ENCODE measurements at places on chromosomes 16 and 17. TPM values are rescaled to one million over a fixed set of nuclear protein-coding genes. Genes with fewer than 3 reads are reported as not detected.
A peak's percentile ranks its signal among the peaks of the same experiment; 100 is the strongest.

KRTAP9-8 gene
- total RNA-seq = not detected

NUP88 gene
- 50.6 TPM for total RNA-seq

SHISA9 gene
- total RNA-seq = not detected

APOBR gene
- total RNA-seq = not detected

HIGD1B gene
- not detected for total RNA-seq

CCL14 gene
- total RNA-seq = not detected

KRTAP1-1 gene
- 1.6 TPM for total RNA-seq

MPV17L gene
- total RNA-seq = 2.8 TPM

DNA sequence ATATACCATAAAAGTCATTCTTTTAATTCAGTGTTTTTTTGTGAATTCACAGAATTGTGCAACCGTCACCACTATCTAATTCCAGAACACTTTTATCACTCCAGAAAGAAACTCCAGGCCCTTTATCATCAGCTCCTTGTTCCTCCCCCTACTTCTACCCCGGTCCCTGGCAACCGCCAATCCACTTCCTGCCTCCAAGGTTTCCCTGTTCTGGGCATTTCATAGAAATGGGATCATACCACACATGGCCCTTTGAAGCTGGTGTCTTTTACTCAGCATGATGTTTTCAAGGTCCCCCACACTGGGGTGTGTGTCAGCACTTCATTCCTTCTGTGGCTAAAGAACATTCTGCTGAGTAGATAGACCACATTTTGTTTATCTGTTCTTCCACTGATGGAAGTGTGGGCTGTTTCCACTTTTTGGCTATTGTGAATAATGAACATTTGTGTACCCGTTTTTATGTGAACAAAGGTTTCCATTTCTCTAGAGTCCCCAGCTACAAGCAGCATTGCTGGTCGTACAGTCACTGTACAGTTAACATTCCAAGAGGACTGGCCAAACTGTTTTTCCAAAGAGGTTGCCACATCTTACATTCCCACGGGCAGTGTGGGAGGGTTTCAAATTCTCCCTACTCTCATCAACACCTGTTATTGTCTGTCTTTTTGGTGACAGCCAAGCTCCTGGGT is 75.8 kb upstream of the ZNF469 start:
- H3K4me3 ChIP-seq = no peak overlapping the region
- DNase-seq = peak; percentile 95
- H3K27ac ChIP-seq = peak overlapping the region; percentile 92
- no peaks in the 10 kb centered on the region for H3K27me3 ChIP-seq
- peaks cover 53% of the 10 kb centered on the region for H3K4me1 ChIP-seq

DNA sequence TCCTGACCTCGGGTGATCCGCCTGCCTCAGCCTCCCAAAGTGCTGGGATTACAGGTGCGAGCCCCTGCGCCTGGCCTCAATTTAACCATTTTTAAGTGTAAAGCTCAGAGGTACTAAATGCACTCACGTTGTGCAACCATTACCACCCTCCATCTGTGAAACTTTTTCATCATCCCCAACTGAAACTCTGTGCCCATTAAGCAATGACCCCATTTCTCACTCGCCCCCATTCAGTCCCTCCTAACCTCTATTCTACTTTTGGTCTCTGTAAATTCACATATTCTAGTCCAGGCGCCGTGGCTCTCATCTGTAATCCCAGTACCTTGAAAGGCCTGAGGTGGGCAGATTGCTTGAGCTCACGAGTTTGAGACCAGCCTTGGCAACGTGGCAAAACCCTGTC is 8.3 kb upstream of the SPNS3 start:
- no peak overlapping the region for H3K27ac ChIP-seq
- H3K4me1 ChIP-seq = no peaks in the 10 kb centered on the region
- no peak for DNase-seq

GRCh38 chr17:28056276-28056620 is 13.8 kb downstream of the NLK start:
- DNase-seq = no peak
- peaks cover 32% of the 10 kb centered on the region for H3K4me1 ChIP-seq
- H3K27ac ChIP-seq = no peak overlapping the region
- no peaks in the 10 kb centered on the region for H3K36me3 ChIP-seq

GRCh38 chr16:30956601-30957455 is 726 bp upstream of the SETD1A start:
- peak overlapping the region; percentile 100 for H3K27ac ChIP-seq
- peak; percentile 95 for DNase-seq
- peaks cover 7% of the 10 kb centered on the region for H3K4me1 ChIP-seq
- peak overlapping the region; percentile 98 for H3K4me3 ChIP-seq
- peaks cover 13% of the 10 kb centered on the region for H3K36me3 ChIP-seq

DNA sequence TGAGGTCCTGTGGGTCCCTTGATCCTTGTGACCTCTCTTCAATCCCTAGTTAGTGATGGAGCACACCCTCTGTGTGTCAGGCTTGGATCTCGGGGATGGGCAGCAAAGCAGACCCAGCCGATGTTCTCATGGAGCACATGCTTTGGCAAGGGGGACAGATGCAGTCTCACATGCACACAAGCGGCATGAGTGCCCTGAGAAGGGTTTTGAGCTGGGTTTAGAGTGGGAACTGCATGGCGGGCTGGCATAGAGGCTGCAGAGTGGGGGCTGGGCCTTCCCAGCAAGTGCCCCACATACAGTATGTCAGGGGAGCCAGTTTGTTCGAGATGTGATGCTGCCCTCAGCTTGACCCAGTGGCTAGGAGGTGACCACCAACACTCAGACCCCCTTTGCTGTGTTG is 41.6 kb downstream of the B9D1 start:
- H3K27ac ChIP-seq = no peak overlapping the region
- DNase-seq = no peak
- peaks cover 7% of the 10 kb centered on the region for H3K36me3 ChIP-seq
- H3K4me3 ChIP-seq = no peak overlapping the region
- no peaks in the 10 kb centered on the region for H3K27me3 ChIP-seq
- H3K4me1 ChIP-seq = no peaks in the 10 kb centered on the region

DNA sequence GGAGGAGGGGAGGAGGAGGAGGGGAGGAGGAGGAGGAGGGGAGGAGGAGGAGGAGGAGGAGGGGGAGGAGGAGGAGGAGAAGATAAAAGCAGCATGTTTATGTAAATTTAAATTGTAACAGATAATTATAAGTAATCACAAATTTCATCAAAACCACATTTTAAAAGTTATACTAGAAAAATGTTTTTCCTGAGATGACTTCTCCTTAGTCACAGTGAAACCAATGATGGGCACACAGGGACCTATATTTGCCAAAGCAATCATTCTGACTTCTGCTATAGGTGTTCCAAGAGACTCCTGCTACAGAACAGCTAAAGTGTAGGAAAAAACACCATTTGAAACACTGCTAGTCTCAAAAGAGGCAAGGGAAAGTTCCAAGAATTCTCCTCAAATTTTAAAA is 66.4 kb downstream of the CEP95 start:
- peaks cover 76% of the 10 kb centered on the region for H3K36me3 ChIP-seq
- H3K27me3 ChIP-seq = no peaks in the 10 kb centered on the region
- no peak overlapping the region for H3K4me3 ChIP-seq
- H3K4me1 ChIP-seq = peaks cover 44% of the 10 kb centered on the region
- DNase-seq = peak; percentile 54
- H3K27ac ChIP-seq = peak overlapping the region; percentile 85

GRCh38 chr16:57042157-57043111 is 49.9 kb upstream of the CPNE2 start:
- peaks cover 3% of the 10 kb centered on the region for H3K36me3 ChIP-seq
- peaks cover 22% of the 10 kb centered on the region for H3K4me1 ChIP-seq
- no peak overlapping the region for H3K4me3 ChIP-seq
- no peaks in the 10 kb centered on the region for H3K27me3 ChIP-seq
- H3K27ac ChIP-seq = no peak overlapping the region

- H3K27ac ChIP-seq = no peak overlapping the region
- no peaks in the 10 kb centered on the region for H3K36me3 ChIP-seq
Measured at GRCh38 chr17:17787568-17787967, 49.2 kb downstream of the SREBF1 start.

- peak; percentile 35 for DNase-seq
- no peaks in the 10 kb centered on the region for H3K27me3 ChIP-seq
- H3K4me1 ChIP-seq = no peaks in the 10 kb centered on the region
- no peaks in the 10 kb centered on the region for H3K36me3 ChIP-seq
- H3K4me3 ChIP-seq = peak overlapping the region; percentile 80
- peak overlapping the region; percentile 79 for H3K27ac ChIP-seq
Measured at GRCh38 chr16:30535106-30535776, 583 bp upstream of the ZNF747 start.

Data from GM23248 (cell line).